ENCODE measurements at places on chromosomes 16 and 17.

GRCh38 chr16:27766236-27766925 lies 216.4 kb downstream of the KATNIP start:
- DNase-seq: no peak

DNA sequence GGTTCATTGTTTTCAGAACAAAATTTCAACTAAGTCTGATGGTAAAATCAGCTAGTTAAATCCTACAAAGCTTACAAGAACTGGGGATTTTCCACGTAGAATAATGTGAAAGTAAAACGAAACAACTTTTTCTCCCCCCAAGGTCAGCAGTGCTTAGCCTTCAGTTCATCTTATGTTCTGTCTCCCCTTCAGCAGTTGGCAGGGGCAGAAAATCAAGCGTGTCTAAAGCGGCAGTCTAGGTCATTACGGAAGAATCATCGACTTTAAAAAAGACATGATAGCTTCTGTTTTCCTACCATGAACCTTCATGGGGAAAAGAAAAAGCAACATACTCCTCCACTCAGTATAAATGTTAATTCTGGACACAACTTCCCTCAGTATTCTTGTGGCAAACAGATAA lies 50.7 kb downstream of the GNA13 start:
- DNase-seq: no peak

DNA sequence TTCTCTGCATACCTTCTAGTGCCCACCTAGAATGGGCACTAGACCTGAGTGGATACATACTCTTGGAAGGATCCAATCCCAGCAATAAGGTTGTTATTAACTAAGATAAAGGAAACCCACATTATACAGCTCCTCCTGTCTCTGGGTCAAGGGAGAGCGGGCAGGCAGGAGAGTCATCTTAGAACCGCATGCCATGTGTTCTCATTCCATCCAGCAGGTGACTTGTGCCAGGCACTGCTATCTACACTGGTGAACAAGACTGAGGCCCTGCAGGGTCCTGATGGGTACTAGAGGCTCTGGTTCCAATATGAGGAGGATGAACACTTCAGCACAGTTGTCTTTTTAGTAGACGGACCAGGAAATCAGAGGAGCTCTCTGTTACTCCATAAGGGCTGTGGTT lies 5.9 kb upstream of the CD300H start:
- no peak for DNase-seq

- DNase-seq: no peak
Observed at GRCh38 chr17:56633681-56634080, 40.2 kb downstream of the NOG start.

DNA sequence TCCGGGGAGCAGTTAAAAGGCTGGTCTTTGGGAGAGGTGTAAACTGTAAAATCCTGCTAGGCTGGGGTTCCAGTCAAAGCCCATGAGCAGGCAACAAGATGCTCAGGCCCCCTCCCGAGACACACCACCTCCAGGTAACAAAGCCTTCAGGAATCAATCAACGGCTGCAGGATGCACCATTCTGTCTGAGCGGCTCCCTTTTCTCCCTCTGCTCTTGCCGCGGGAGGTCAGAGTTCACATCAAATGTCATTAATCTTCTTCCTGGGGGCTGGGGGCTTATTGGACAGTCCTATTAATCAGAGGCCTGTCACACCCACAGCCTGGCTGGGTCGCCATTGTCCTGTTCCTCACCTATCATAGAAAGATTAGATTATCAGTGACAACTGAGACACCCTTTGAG lies 11.9 kb upstream of the CCDC182 start:
- DNase-seq: no peak

DNA sequence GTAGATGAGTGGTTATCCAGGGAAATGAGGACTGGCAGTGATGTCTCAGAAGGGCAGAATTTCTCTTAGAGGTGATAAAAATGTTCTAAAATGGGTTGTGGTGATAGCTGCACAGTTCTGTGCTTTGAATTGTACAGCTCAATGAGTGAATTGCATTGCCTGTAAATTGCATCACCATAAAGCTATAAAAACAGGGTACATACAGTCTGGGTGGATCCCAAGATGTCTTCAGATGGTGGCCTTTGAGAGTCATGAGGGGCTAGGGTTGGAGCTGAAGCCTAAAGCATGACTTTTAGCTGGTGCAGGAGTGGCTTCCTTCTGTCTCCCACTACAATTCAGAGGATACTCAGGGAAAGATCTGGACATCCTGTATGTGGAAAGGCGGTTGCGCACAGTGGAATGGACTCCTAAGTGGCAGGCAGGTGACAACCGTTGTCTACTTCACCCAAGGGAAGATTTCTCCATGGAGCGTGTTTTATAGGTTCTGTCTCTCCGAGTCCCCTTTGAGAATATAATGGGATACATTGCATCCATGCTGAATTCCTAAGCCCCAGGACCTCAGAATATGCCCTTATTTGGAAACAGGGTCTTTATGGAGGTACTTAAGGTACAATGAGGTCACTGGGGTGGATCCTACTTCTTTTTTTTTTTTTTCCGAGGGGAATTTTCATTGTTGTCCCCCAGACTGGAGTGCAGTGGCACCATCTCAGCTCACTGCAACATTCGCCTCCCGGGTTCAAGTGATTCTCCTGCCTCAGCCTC lies 1.6 kb upstream of the IL32 start:
- no peak for DNase-seq

- DNase-seq: no peak
Observed at GRCh38 chr16:15979801-15980200, 30.4 kb downstream of the ABCC1 start.

DNA sequence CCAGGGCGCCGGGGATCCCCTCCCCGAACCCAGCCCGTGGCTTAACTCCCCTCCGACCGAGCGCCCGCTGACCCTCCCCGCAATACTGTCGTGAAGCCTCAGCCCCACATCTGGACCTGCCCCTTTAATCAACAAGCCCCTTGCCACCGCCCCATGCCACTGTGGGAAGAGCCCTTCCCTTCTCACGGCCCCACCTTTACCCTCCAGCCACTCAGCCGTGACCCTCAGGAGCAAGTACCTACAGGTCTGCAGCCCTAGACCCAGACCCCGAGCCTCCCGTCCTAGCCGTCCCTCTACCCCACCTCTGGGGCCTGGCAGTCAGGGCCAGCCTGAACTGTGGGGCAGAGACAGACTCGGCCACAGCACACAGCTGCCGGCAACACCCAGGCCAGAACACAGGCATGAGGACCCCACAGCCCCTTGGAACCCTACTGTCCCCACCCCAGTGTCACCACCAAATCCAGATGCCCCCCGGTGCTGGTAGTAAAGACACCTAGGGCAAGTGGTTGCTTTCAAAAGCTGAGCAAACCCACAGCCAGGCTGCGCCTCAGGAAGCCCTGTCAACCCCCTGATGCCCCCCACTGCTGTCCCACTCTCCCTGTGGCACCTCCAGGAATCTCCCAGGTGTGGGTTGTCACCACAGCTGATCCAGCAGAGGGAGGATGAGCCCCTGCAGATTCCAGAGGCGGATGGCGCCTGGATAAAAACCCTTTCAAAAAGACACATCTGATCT lies 1.4 kb downstream of the NXPH3 start:
- DNase-seq: no peak

DNA sequence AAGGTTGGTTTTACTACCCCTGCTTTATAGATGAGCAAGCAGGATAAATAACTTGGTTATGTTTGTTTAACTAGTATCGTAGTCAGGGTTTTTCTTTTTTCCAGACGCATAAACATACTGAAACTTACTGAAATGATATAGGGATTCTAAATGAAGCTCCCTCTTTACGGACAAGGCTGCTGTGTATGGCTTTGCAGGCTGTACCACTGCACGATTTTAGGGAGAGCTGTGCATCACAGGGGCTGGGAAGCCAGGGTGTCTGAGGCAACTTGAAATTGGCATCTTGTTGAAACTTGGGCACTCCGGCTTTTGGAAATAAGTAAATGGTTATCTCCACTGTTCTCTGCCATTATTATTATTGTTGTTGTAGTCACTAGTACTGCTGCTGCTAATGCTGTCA lies 218.1 kb upstream of the CDH8 start:
- DNase-seq: no peak

GRCh38 chr17:73498886-73499554 lies 145.2 kb downstream of the SDK2 start:
- no peak for DNase-seq

DNA sequence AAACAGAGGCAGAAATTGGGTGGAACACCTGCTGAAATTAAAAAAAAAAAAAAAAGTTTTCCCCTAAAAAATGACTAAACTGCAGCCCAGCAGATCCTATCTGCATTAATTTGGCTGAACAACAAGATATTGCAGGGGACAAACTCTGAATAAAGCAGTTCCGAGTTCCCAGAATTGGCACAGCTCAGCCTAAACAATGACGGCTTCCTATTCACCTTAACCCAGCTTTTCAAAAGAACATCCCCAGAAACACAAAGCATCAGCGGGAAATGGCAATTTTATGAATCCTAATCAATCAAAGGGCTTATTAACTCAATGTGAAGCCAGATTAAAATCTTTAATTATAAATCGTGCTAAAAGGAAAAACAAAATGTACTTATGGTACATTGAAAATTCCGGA lies 497.8 kb upstream of the ZFHX3 start:
- DNase-seq: no peak

DNA sequence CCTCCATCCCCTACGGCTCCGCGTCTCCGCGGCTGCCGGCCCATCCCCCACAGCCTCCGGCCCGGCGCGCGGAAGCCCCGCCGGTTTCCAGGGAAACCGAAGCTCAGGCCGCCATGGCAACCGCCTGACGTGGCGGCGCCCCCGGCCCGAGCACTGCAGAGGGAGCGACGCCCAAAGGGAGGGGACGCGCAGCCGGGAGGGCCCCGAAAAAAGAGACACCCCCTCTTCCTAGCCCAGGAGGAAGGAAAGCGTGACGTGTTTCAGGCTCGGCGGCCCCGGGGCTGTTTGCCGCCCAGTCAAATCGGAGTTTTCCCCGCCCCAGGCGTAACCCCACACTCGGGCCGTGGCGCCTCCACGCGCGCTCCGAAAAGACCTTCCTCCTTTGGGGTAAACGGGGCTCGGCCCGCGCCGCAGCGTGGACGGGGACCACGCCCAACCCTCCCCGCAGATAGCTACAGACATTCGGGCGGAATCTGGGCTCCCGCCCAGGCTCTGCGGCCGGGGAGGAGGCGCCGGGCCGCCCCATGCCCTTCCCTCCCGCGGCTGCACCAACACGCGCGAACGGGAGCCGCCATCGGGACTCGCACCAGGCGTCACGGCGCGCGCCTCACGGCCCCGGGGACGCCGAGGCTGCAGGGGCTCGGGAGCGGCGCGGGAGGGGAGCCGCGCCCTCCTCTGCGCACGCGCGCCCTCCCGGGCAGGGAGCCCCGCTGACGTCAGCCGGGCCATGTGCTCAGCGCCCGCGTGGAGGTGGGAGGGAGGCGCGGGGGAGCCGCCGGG lies 7.5 kb downstream of the MNT start:
- peak; percentile 91 for DNase-seq

DNA sequence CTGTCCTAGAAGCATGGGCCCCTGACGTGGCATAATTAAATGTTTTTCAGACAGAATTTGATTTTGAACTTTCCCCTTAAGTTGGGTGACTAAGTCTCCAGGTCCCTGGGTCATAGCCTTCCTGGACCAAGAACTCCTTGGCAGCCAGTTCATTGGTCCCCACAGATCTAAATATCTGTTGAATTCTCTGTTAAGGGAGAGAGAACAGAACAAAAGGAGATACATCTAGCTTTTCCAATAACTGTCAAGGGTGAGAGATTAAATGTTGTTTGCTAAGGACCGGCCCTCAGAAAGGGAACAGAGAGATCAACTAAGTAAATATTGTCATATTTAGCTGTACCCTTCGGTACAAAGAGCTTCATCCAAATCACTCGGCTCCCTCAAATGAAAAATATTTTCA lies 78.2 kb upstream of the NOL11 start:
- no peak for DNase-seq

GRCh38 chr16:56357241-56357764 lies 68.0 kb downstream of the AMFR start:
- DNase-seq: no peak

DNA sequence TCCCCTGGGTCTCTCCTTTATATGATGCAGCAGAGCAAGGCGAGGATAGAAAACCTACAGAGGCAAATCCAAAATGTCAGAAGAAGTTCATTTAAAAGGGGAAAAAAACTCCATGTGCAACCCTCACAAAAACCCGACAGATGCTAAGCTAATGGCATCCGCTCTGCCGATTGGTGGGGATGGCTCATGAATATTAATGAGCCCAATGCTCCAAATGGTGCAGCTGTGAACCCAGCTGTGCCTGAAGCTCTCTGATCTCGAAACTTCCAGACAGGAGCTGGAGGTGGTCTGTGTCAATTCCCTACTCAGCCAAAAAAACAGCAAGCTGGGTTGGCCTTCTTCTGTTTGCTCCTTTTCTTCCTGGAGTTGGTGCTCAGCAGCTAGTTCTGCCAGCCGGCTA lies 15.5 kb downstream of the SNX11 start:
- DNase-seq: no peak

GRCh38 chr17:48307255-48307654 lies 122.8 kb downstream of the SKAP1 start:
- no peak for DNase-seq
